Stimulated activated CD4-positive, alpha-beta T cell treated with anti-CD3 and anti-CD28 coated beads, Interleukin-4, amount 100 ng/mL, for 1 hour (primary cell): ENCODE measurements at places on chromosomes 3 and 15.

DNA sequence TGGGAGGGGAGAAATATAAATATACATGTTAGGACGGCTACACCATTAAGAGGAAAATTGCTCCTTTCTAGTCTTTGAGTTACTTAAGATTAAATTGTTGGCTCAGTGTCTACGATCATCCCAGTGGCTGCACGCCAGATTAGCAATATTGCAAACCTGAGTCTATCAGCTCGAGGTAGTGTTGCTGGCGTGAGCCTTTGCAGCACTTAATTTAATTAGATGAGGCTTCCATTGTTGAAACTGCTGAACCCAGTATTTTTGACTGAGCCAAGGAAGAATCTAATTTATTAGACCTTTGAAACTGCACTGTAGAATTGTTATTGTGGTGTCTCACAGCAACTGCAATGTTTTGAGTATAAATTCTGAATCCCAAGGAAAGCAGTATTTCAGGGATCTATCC lies 782.4 kb upstream of the ROBO1 start:
- no peak for DNase-seq

GRCh38 chr3:160133757-160134156 lies 91.5 kb upstream of the C3orf80 start:
- no peak for DNase-seq

- no peak for DNase-seq
Observed at GRCh38 chr3:32564195-32564594, 6.5 kb downstream of the DYNC1LI1 start.

- DNase-seq = no peak
Observed at GRCh38 chr15:70636540-70637165, 126.7 kb downstream of the UACA start.

GRCh38 chr3:71251156-71251775 lies 332.3 kb downstream of the FOXP1 start:
- DNase-seq = no peak

GRCh38 chr3:105791131-105791530 lies 77.7 kb downstream of the CBLB start:
- no peak for DNase-seq

GRCh38 chr3:64195789-64196188 lies 29.5 kb downstream of the PRICKLE2 start:
- no peak for DNase-seq

DNA sequence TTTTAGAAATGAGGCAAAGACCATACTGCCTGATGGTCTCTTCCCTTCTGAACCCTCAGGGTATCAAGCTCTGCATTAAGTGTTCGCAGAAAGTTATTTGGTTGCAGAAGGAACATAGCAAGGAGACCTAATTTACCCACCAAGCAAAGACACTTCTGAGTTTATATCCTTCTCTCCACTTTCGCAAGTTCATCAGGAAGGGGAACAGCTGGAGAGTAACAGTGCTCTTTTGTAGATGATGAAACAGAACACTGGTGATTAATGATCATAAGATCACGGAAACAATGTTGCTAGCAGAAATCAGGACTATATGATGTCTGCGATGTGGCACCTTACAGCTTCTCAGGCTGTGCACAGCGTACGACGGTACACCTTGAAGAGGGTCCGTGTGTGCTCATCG lies 62.1 kb downstream of the NCEH1 start:
- DNase-seq = no peak

DNA sequence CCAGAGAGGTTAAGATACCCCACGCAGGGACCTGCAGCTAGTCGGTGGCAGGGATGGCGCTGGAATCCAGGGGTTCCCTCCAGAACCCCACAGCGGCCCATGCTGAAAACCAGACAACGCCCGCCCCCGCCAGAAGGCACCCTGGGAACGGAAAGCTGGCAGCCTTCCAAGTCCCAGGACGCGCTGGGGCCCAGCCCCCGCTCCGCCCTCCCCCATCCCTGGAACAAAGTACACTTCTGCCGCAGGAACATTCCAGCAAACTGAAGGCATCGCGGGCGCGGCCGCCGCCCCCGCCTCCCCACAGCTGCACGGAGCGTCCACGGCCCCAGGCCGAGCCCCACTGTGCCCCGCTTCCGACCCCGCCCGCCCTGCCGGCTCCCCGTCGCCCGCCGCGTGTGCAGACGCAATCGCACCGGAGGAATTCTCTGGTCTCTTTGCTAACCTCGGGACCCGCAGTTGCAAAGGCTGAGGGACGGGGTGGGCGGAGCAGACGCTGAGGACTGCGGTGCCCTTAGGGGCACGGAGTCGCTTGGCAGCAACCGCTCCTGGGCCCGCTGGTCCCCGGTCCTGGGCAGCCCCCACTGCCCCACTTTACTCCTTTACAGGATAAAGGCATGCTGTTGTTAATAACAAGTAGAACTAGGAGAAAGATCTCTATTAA lies 44.8 kb upstream of the RNU6-1 start:
- DNase-seq = peak; percentile 60

DNA sequence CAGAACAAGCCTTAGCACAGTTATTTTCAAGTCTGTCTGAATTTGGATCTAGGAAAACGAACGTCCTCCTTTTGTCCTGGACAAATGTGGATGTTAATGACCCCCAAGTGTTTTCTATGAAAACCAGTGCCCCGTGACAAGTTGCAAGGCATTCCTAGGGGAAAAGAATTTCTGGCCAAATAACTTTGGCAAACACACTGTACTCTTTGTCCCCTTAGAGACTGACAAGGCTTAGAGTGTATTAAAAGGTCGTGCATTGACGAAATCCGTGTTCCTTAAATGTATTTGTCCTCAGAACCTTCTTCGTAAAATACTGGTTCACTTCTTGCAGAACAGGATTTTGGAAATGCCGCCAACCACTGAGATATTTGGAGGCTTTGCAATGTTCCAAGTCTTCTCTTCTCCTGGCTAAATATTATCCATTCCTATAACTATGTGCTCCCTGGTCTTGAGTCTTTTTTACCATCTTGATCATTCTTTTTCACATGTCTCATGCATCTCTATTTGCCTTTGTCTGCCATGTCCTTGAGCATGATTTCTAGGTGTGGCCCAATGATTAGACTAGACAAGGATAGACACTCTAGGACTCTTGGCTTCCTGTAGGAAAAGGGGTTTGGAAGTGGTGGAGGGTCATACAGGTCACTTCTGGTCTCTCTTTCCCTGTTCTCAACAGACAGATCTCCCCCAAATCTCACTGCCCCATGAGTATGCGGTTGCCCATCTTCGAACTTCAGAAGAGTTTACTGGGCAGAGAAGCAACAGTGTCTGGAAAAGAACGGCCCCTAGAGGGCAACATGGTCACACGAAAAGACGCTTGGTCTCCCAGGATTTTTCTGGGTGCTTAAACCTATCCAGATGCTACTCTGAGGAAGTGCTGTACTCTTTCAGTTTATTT lies 117.5 kb downstream of the EDEM1 start:
- peak; percentile 13 for DNase-seq

DNA sequence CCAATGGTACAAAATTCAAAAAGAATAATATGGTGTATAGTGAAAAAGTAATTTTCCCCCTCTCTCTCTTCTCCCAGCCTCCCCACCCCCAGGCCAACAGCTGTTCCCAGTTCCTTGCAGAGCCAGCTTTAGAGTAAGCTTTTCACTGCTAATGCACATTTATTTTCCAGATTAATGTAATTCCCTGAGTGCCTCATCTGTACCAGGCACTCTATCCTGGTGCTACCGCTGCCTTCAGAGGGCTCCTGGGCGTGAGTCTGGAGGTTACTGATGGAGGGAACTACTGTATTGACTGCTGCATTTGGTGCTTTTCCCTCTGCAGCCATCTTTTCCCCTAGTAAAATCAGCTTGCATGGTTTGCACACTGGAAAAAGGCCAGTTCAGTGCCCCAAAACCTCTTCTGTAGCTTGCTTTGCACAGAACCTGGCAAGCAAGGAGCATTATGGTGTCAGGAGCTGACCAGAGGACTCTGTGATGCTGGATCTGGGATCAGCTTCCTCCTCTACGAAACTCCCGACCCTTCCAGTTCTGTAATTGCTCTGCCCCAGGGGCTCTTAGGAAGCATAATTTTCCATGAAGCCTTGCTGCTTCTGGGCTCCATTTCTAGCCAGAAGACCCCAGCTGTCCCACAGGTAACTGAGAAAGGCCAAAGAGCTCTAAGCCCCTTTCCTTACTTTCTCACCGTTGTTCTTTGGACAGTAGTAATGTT lies 8.5 kb upstream of the USP3 start:
- no peak for DNase-seq

DNA sequence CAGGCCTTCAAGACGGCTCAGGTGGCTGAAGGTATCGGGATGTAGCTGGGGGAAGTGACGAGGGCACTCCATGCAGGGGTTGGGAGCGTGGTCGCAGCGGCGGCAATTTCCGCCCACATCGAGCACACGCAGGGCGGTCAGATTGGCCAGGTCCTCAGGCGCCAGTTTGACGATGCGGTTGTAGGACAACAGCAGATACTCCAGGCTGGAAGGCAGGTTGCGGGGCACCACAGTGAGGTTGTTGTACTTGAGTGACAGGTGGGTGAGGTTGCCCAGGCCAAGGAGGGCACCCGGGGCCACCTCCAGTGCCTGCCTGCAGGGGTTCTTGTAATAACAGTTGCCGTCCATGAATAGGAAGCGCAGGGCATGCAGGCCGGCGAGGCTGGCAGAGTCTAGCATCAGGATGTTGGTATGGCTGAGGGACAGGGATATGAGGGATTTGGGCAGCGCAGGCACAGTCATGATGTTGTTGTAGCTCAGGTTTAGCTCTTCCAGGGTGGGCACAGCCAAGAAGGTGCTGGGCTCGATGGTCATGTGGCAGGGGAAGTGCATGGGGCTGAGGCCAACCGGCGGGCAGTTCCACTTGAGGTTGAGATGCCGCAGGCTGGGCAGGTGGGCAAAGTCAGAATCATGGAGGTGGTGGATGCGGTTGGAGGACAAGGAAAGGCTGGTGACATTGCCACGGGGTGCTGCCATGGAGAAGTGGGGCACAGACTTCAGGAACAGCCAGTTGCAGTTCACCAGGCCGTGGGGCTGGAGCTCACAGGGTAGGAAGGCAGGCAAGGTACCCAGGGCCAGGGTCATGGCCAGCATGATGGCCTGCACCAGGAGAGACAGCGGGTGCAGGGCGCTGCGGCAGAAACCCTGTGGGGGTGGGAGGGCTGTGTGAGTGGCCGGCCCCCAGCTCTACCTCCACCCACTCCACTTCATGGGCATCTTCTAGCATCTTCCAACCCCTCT lies 1.7 kb downstream of the TLR9 start:
- DNase-seq = no peak

DNA sequence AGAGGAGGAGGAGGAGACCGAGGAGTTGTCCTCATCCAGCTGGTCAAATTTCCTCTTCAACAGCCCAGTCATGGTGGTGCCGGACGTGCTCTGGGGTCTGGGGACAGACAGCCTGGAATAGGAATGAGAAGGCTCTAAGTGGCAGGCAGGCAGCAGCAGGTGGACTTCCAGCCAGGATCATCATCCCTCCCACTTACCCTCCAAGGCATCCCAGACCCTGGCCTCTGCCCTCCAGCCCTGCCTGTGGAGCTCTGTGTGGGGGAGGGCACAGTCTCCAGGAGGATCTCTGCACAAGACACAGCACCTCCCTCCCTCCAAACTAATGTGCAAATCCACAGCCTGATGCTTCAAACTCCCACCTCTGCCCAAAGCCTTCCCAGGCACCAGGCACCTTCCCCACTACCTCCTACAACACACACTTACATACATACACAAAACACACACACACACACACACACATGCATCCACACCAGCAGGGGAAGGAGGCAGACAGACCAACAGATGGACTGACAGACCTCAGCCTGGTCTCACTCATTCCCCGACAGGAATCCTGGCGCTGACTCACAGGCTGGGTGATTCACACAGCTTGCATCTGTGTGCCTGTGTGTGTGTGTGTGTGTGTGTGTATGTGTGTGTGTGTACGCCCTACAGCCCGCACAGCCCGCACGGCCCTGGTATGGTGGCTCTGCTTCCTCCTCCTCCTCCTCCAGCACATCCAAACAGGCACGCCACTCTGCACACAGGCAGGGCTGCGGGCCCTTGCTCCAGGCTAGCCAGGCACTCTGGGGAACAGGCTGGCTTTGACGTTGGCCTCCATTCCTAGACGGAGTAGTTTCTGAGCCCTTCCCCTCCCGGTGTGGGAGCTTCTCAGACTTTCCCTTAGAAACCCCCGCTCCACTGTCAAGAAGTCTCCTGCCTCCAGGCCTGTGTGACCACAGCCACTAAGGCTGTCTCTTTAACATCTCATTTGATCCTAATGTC lies 6.5 kb downstream of the CSRNP1 start:
- peak; percentile 79 for DNase-seq

DNA sequence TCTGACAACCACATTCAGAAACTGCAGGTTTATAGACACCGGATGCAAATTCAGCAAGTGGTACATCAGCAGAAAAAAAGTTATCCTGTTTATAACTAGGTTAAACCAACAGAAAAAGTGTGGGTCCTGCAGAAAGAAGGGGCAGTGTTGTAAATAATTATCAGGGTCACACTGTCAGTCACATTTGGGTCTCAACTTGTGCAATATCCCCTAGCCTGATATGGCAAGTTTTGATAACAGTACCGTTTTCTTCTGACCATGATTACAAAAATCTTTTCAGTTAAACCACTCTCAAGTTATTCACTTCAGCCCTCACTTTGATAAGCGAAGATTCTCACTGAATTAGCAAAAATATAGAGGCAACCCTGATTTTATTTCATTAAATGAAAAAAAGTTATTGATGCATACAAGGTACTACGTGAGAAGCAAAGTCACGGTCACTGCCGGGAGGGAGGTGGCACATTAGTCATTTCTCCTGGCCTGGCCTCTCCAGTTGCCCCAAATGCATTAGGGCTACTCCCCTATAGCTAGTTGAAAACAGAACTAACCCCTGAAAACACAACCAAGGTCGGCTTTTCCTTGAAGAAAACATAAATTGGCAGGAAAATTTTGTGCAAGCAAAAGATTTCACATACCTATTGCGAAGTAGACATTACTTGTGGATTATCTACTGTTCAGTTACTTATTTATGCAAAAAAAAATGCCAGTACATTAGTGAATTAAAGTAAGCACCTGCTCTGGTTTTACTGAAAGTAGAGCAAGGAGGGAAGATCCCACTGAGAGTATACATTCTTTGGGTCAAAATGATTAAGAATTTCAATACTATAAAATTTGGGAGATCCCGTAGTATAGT lies 28.6 kb downstream of the IL5RA start:
- DNase-seq = no peak

DNA sequence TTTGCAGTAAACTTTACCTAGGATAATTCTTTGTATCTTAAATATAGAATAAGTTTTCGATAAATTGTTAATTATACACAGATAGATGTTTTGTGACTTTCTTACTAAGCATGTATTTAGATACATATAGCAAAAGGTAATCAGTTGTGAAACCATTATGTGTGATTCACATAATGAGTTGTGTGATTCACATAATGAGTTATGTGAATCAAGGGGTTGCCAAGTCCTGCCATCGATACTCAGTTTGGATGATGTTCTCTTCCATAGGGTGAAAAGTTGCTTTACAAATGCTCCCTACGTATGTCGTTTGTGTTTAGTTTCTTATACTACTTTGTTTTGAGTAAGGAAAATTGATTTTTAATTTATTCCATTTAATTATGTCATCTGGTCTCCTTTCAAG lies 682.1 kb downstream of the MECOM start:
- DNase-seq = no peak

GRCh38 chr3:45781841-45782240 lies 14.5 kb downstream of the SLC6A20 start:
- no peak for DNase-seq
